Nephron progenitor cell (in vitro differentiated cells): ENCODE measurements at places on chromosomes 13 and 19.
A peak's percentile ranks its signal among the peaks of the same experiment; 100 is the strongest.

DNA sequence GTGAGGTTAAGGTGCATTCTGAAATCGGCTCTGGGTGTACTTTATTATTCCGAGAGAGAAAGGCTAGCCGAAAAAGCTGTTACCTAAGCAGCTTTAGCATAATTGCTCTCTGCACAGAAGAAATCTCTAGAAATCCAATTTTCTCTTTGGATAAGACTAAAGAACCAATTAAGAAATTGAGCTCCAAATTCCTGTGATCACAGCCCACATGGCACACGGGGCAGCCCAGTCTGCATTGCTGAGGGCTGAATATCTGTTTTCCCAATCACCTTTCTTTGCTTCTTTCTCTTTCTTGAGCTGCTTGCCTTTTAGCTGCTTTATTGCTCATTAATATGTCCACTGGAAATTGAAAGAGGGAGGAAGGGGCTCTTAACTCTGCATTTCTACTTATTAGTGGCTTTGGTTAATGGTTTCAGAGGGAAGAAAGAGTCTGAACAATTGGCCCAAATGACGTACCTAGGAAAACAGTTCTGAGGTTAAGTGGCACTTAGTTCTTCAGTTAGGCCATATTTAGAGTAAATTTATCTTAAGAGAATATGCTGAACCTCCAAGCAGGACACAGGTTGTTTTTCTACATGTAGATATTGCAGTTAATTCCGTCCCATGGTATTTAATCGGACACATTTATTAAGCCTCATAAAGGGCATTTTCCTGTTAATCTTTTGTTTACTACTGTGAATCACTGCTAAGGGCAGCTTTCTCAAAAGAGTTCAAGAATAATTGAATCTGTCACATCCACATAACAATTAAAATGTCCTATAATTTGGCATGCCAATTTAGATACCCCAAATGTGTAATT is 265.7 kb downstream of the ABCC4 start:
- DNase-seq = no peak

DNA sequence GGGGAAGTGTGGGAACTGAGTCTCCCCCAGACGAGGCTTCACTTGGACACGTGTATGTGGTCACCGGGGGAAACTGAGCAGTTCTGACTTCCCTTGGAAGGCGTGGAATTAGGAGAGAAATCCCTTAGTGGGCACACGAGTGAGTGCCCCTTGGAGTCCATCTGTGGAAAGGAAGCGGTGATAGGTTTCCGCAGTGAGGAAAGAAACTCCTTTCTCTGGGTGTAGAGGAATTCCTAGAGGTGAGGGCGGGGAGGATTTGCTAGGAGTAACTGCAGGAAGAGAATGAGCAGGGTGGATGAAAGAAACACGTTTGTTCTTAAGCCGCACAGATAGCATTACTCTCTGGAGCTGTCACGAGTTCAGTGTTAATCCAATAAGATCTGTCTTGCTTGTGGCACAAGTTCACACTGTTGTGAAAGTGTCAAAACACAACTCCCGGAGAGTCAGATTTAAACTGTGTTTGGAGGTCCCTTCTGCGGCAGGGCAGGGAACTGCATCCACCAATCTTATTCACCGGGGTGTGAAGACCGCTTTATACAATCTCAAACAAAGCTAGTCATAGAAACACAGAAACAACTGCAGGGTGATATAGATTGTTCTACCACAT is 1.2 kb downstream of the KL start:
- DNase-seq = peak; percentile 11

GRCh38 chr13:41916173-41916954 is 44.5 kb downstream of the VWA8 start:
- no peak for DNase-seq

DNA sequence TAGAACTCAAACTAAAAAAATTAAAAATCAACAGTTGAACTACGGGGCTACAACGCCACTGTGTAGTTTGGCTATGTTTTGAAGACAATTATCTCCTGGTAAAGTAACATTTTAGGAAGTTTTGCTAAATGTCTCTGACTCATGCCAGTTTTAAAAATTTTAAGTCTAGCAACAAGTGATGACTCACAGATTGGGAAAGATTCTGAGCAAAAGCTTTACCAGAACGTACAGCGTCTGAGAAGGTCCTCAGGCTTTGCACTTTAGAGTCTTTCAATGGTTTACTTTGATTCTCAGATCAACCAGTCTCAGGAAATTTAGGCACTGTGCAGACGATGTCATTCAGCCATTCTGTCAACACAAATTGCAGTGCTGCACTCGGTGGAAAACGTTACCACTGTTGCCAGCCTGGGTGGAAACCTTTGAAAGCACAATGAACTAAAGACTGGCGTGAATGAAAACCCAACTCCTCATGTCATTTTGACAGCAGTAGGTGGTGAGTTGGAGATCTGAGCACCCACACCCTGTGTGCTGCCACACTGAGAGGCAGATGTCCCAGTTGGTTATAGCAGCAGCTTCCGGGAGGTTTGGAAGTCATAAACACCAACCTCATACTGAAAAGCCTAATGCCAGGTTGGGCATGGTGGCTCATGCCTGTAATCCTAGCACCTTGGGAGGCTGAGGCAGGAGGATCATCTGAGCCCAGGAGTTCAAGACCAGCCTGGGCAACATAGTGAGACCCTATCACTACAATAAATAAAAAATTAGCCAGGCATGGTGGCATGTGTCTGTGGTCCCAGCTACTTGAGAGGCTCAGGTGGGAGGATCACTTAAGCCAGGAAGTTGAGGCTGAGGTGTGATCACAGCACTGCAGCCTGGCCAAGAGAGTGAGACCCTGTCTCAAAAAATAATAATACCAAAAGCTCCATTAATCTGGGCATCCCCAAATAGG is 6.3 kb upstream of the WTIP start:
- DNase-seq = no peak

GRCh38 chr19:11088506-11089253 is 583 bp upstream of the LDLR start:
- DNase-seq = no peak

DNA sequence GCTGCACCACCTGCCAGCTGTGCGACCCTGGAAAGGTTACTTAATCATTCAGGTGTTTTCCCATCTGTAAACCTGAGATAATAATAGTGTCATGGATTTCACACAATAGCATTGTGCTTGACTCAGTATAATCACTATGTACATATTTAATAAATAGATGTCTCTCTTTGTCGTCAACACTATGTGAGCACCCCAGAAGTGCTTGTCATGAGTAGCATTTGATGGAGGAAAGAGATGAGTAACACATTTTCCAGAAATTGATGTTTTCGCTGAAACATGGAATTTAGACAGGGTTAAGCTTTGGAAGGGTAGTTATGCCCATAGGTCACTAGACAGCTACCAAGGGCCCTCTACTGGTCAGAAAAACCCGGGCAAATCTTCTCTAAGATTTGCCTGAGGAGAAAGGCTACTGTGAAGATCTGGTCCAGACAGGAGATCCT is 9.5 kb upstream of the MBNL2 start:
- DNase-seq = no peak

DNA sequence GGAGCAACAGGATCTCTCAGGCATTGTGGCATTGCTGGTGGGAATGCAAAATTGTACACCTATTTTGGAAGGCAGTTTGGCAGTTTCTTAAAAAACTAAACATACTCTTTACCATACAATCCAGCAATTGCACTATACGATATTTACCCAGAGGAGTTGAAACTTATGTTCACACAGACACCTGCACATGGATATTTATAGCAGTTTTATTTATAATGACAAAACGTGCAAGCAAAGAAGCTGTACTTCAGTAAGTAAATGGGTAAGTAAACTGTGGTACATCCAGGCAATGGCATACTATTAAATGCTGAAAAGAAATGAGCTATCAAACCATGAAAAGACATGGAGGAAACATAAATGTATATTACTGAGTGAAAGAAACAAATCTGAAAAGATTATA is 71.6 kb upstream of the UBAC2 start:
- DNase-seq = no peak

GRCh38 chr13:79227418-79227817 is 178.6 kb downstream of the RBM26 start:
- DNase-seq = no peak

DNA sequence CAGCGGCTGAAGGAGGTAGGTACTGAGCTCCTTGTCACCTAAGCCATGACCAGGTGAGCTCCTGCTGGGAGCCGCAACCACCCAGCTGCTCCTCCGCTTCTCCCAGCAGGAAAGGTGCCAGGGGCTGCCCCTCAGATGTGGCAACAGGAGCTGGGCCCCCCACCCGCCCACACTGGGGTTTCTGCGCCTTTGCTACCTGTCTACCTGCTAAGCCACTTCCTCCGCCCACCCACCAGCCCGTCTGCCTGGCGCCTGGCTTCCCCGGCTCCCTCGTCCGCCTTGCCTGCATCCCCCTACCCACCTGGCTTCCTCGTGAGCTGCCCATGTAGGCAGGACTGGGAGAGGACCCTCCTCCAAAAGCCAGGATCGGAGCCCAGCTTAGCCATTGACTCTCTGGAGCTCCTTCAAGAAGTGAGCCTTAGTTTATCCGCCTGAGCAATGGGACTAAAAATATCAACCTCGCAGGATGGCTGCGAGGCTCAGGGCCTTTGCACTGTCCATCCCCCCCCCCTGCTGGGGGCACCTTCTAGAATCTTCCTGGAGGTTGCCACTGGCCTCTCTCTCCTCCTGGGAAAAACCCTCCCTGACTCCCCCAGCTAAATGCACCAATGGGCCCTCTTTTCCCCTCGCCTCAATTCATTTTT is 55.8 kb upstream of the KLF2 start:
- no peak for DNase-seq

- peak; percentile 75 for DNase-seq
These were observed 43.1 kb downstream of the TMEM255B start for GRCh38 chr13:113802090-113802531.

DNA sequence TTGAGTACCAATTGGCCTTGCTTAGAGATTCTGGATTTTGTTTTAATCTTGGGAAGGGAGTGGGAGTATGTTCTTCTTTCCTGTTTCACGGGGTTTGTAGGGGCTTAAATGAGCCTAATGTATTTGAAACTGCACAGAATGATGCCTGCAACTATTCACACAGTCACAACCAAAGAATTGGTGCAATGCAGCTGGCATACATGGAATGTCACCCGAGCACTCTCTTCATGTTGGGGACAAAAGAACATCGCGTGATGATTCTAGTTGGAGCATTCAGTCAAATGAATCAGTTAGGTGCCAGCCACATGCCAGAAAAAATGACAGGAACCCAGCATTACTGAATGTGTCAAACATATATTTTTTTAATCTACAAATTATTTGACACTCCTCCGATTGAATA is 22.1 kb downstream of the STARD13 start:
- no peak for DNase-seq

GRCh38 chr13:89763005-89763404 is 1584.5 kb upstream of the MIR17HG start:
- DNase-seq = no peak

DNA sequence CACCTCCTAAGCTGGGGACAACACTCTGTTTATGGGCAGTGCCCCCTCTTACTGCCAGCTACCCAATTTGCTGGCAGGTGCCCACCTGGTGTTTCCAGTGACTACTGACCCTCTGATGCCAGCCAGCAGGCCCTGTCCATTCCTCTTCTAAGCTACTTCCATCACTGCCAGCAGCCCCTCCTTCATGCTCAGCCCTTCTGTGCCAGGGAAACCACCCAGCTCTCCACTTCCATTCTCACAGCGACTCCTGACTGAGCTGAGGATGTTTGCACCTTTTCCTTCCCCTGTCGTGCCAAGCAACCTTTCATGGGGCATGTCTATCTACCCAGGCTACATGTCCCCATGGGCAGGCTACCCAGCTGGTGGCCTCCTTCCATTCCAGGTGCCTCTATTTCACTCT is 24.0 kb upstream of the ZNF492 start:
- no peak for DNase-seq

DNA sequence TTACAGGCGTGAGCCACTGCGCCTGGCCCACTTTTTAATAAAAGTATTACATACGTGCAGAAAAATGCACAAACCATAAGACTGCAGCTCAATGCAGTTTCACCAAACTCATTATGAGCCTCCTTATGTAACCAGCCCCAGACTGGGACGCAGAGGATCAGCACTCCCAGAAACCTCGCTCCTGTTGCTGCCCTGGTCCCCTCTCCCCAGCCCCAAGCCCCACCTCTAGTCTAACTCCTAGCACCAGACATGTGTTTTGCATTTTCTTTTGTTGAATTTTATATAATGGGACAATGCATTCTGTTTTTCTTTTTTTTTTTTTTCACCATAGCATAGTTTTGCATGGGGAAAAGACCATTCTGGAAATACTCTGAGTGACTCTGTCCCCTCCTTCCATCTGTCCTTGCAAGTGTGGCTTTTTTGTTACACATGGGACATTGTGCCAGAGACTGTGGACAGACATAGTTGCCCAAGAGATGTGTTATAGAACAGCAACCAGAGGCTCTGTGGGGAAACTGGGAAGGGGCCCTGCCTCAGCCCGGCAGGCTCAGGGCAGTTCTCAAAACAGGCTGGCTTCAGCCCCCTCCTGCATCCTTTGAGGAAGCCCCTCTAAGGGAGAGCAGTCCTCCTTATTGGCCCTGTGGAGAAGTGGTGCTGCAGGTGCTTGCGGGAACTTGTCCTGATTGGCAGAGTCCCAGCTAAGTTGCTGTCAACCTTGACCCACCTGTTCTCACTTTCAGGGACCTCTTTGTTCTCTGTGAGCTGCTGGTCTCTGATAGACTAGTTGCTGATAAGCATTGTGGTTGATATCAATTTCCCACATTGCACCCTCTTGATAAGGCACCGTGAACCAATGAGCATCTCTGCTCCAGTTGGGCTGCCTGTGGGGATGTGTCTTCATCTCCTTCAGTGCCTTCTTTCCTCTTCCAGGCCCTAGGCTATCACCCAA is 13.8 kb upstream of the OLFM4 start:
- no peak for DNase-seq

DNA sequence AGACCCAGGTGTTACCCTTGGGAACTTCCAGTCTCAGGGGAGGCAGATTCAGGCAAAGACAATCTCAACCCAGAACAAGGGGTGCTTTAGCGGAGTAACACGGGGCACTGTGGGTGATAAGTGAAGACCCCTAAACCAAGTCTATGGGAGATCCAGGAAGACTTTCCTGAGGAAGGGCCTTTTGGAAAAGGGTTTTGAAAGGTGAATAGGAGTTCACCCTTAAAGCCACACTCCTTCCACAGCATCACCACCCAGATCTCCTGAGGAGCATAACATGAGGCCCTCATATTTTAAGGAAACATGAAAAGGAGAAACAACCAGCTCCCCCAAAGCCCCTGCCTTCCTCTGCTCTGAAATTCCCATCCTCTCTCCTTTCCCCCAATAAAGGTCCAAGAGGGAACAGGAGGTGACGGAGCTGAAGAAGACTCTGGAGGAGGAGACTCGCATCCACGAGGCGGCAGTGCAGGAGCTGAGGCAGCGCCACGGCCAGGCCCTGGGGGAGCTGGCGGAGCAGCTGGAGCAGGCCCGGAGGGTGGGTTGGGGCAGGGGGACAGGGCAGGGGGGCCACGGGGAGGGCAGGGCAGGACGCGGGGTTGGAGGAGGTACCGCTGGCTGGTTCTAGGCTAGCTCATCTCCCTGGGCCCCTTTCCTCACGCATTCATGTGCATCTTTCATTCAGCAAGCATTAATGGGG is 52.7 kb downstream of the KCNC3 start:
- DNase-seq = no peak
